ENCODE measurements at places on chromosomes 1 and 21.

DNA sequence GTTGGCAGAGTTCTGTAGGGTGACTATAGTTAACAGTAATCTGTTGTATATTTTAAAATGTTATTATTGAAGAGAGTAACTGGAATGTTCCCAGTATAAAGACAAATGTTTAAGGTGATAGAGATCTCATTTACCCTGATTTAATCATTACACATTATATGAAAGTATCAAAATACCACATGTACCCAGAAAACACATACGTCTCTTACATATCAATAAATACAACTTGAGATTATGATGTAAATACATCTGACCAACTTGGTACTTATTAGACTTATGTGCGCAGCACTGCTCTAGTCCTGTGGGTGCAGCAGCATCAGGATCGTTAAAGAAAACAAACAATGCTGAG, 670 bp upstream of the PARK7 start:
- no peak for DNase-seq

GRCh38 chr1:201084295-201084694, 27.9 kb downstream of the CACNA1S start:
- no peak for DNase-seq

- DNase-seq, result no peak
Measured at GRCh38 chr1:55255901-55256300, 40.7 kb upstream of the USP24 start.

DNA sequence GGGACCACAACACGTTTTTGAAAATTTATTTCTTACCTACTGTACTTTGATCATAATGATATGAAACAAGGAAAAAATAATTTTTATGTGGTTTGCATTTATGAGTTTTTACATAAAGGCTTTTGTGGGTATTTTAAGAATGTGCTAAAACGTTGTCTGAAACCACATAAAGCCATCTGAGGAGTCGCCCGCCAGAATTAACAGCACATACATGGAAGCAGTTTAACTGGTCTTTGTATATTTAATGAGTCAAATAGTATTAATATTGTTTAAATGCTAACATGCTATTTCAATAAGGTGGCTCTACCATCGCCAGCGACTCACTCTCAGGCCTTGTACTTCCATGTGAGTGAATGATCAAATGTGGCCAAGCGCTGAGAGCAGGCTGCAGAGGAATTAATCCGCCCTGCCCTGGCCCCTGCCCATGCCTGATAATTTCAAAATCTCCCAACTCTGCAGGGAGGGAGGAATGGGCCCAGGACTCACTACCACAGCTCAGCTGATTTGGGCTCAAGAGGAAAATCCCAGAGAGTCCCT, 49.6 kb downstream of the SLC66A1 start:
- no peak for DNase-seq

DNA sequence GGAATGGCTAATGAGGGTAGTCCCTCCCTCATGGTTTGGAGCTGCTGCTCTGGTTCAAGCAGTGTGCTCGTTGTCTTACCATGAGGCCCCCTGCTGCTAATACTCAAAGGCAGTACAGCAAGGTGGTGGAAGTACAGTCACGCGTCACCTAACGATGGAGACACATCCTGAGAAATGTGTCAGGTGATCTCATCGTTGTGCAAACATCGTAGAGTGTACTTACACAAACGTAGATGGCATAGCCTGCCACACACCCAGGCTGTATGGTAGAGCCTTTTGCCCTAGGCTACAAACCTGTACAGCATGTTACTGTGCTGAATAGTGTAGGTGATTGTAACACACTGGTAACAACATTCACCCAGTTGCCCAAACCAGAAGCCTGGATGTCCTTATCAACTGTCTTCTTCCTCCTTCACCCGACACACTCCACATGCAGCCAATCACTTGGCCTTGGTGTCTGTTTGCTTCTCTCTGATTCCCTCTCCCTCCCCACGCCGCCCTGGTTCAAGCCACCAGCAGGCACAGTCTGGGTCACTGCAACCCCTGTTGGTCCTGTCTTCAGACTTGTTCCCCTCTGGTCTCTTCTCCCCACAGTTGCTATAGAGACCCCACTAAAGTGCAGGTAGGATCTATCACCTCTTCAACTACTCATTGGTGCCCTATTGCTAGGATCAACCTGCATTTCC, 6.0 kb upstream of the KCNA2 start:
- no peak for DNase-seq

DNA sequence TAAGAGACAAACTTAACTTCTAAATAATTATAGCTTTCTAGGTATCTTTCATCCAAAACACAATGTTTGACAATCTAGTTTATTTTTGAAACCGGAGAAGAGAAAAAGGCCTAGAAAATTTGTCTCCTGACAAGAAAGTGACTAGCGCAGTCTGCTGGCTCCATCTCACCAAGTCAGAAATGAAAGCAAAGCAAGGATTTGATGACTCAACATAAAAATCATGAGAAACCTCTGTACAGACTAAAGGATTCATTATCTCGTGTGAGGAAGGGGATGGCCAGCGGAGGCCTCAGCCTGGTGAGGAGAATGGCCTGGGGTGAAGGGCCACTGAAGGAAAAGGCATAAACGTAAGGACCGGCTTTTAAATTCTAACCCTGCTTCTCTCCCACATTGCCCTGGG, 20.0 kb upstream of the TSNAX start:
- DNase-seq, result no peak

Data from stimulated activated CD4-positive, alpha-beta T cell treated with anti-CD3 and anti-CD28 coated beads, Interleukin-1b, Interleukin-23, amount 100 ng/mL, for 1 hour (primary cell).